ENCODE measurements at places on chromosomes 5 and 9.

DNA sequence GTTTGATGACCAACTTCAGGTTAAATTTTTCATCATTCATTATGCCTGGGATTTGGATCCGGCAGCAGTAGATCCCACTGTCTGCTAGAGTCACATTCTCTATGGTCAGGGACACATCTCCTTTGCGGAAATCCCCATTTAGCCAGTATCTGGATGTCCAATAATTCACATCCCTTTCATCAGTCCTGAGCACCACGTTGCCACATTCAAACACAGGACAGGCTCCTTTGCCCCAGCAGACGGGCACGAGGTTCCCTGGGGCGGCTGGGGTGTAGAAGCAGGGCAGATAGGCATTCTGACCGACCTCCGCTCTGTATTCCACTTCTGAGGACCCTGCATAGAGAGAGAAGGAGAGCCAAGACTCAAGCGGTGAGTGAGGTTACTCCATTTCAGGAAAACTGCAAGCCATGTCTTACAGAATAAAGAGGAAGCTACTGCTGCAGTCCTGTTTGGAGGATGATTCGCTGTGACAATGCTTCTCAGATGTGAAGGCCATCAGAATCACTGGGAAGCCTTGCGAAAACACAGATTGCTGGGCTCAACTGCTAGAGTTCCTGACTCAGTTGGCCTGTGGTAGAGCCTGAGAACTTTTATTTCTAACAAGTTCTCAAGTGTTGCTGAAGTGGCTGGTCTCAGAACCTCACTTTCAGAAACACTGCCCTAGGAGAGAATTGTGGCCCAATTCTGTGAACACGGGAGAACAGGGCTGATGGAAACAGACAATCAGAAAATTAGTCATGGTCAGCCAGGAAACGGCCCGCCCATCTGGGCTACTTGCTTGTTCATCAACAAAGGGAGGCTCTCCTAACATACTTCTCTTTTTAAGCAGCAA, 2.0 kb downstream of the HAVCR2 start:
- no peak for DNase-seq

GRCh38 chr9:100445903-100446549, 19.1 kb downstream of the MSANTD3 start:
- no peak for DNase-seq

GRCh38 chr5:57432876-57433275, 49.7 kb downstream of the ACTBL2 start:
- DNase-seq: no peak

DNA sequence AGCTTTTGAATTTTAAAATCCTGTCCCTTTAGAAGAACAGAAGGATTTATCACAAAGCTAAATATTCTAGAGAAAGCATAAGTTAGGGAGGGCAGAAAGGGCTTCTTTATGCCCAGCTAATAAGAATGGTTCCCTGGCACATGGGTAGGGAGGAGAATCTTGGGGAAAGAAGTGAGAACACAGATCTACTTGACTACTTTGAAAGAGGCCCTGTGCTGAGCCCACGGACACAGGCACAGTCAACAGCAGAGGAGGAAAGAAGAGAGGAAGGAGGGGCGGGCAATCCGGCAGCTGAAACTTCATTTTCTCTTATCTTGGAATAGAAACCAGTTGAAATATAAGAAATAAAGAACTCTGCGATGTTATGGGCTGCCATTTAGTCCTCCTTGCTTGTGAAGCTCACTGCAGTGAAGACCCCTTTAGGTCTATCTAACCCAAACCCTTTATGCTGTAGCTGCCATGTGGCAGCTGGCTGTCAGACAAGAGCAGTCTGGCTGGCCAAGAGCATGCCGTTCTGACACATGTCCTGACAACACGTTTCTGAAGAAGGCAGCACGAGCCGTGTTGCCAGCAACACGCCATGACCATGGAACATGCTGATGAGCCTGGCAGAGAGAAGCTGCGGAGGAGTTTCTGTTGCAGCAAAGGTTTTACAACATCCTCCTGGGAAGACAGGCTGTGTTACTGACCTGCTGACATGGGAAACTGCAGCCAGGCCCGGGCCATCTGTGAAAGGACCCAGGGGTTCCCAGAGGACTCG, 34.2 kb downstream of the ABLIM3 start:
- peak; percentile 60 for DNase-seq

DNA sequence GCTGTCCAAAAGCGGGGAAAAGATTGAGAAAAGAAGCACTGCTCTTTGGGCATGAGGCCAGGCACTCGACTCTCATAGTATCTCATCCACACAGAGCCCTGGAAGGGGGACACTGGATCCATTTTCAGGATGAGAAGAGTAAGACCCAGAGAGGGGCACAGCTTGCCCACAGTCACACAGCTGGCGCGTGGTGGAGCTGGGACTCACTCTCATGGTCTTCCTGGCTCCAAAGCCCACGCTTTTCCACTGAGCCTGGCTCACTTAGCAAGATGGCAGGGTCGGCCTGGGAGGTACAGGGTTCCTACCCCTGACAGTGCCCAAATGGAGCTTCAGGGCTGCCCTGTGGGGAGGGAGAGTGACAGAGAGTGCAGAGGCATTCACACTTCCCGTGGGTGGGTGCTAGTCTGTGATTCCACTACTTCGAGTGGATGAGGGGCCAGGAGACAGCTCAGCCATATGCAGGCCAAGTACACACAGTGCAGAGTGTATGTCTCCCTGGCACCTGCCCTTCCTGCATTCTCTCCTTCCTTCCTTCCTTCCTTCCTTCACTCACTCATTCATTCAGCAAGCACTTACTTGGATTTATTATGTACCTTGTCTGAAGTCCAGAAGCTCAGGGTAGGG, 18.3 kb upstream of the IGFBPL1 start:
- no peak for DNase-seq

GRCh38 chr9:4068449-4068848, 231.4 kb downstream of the GLIS3 start:
- no peak for DNase-seq

- DNase-seq: peak; percentile 15
Observed at GRCh38 chr5:39815711-39816110, 390.9 kb upstream of the DAB2 start.

GRCh38 chr9:32698706-32699277, 63.3 kb upstream of the TAF1L start:
- no peak for DNase-seq

DNA sequence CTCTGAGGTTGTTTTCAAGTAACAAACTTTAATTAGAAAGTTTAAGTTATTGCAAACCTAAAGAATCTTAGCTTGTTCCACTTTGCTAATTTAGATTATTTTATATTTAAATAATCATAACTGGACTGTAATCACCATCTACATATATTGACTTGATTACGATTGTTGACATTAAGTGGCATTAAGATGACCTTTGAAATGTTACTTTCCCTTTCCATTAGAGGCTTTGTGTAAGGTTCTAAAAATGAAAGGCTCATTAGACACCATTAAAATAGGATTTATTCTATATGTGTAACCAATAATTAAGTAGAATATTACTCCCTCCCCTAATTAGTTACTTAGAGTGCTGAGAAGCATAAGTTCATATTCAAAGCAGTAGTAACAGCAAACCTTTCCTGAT, 358.1 kb downstream of the GLIS3 start:
- DNase-seq: no peak

DNA sequence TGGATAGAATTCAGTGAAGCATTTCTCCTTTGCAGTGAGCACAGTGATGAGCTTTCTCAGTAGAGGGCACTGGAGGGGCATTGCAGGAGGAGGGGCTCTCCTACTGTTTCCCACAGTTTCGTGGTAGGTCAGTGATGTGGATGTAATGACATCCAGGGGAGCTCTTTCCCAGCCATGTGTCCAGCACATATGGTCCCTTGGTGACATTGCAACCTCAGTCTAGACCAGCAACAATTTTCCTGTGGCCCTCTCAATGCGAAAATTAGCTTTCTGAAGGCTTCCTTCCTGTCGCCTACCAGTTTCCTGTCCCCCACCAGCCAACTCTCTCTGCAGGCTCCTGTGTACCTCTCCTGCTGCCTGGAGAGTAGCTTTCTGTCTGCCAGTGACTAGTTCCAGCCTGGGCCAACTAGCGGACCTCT, 6.9 kb upstream of the PDCL start:
- DNase-seq: no peak

DNA sequence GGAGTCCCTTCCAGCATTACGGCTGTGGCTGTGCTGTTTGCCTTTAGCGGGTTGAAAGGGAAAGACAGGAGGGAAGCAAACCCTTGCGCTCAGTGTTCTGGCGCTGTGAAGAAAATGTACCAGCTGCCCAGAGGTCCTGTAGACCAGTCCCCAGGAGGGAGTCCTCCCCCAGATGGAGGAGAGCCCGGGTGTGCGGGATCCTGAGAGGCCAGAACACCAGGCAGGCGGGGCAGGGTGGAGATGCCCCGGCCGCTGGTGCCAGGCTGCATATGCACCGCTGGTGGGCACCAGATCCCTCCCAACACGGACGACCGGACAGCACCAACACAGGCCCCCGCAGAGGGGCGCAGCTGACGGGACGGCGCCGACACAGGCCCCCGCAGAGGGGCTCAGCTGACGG, 37.2 kb upstream of the SLC9A3 start:
- no peak for DNase-seq

GRCh38 chr9:133050142-133050541, 11.6 kb upstream of the CEL start:
- peak; percentile 40 for DNase-seq

- no peak for DNase-seq
Observed at GRCh38 chr9:9751996-9752395, 860.8 kb downstream of the PTPRD start.

DNA sequence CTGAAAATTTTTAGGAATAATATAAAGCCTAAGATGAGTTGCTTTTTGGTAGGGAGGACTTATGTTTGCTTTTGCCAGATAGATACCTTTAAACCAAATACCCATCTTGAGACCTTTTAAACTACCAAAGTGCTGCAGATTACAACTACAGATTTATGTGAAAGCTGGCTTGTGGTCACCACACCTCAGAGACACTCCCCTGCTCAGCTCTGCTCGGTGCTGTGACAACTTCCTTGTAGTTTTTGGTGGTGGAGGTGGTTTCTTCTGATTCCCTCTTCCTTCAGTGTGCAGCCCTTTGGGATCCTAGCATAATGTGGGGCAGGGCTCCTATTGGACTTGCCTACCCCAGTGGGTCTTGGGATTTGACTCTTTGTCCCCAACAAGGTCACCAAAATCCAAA, 29.2 kb downstream of the GARNL3 start:
- DNase-seq: no peak

DNA sequence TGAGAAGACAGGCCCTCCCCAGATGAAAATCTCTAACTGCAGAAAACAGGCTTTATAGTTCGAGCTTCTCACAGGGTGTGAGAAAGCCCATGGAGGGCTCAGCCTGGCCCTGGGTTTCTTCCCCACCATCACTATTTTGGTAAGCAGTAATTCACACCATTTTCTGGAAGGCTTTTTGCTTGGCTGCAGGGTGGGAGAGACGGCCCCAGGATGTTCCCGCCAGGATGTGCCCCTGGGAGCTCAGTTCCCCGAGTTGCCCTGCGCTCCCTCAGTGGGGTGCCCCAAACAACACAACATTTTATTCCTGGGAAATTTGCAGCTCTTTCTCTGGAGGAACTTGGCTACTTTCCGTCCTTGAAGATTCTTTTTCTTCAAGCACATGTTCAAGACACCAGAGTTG, 100.8 kb downstream of the HSD17B3 start:
- DNase-seq: no peak

GRCh38 chr9:16121168-16121567, 568.3 kb downstream of the CCDC171 start:
- DNase-seq: no peak

- peak; percentile 16 for DNase-seq
Observed at GRCh38 chr5:175202463-175203068, 241.4 kb downstream of the DRD1 start.

- DNase-seq: no peak
Observed at GRCh38 chr5:74549384-74549783, 91.1 kb downstream of the ENC1 start.

GRCh38 chr9:111743275-111743674, 51.5 kb downstream of the SHOC1 start:
- DNase-seq: peak; percentile 80

DNA sequence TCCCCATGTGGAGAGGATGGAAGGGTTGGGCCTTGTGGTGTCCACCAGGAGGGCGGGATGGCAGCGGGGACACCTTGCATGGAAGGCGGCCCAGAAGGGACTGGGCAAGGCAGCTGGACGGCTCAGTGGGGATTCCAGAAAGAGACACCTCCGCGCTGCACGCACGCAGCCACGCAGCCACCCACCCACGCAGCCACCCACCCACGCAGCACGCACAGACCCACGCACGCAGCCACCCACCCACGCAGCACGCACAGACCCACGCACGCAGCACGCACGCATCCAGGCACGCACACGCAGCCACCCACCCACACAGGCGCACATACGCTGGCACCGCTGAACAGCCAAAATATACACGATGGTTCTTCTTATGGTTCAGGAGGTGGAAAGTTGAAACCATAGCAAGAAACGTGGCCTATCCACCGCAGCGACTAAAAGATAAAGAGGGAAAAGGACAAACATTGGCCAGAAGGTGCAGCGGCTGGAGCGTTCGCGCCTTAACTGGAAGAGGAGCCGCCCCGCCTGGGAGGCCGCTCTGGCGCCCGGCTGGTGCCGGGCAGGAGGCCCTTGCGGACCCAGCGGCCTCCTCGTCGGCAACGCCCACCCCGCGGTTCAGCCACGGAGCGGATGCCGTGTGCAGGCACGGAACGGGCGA, 22.2 kb upstream of the EXOC3 start:
- DNase-seq: no peak

- DNase-seq: no peak
Observed at GRCh38 chr9:133928248-133928764, 63.8 kb downstream of the VAV2 start.

GRCh38 chr5:148949841-148950470, 112.9 kb downstream of the SH3TC2 start:
- DNase-seq: peak; percentile 25

DNA sequence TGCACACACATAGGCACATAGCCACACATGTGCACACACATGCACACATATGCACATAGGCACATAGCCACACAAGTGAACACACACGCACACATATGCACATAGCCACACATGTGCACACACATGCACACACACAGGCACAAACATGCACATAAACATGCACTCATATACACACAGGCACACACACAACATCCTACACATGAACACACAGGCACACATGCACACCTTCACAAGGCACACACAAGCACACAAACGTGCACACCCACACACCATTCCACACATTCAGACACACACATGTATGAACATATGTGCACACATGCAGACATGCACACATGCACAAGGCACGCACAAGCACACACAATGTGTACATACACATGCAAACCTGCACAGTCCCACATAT, 484.7 kb downstream of the IRX1 start:
- no peak for DNase-seq

- DNase-seq: no peak
Observed at GRCh38 chr5:162410365-162410764, 342.8 kb downstream of the GABRG2 start.

GRCh38 chr9:86783884-86784283, 163.4 kb downstream of the GAS1 start:
- DNase-seq: peak; percentile 89

GRCh38 chr5:141001844-141002604, 35.7 kb downstream of the PCDHAC2 start:
- DNase-seq: no peak

DNA sequence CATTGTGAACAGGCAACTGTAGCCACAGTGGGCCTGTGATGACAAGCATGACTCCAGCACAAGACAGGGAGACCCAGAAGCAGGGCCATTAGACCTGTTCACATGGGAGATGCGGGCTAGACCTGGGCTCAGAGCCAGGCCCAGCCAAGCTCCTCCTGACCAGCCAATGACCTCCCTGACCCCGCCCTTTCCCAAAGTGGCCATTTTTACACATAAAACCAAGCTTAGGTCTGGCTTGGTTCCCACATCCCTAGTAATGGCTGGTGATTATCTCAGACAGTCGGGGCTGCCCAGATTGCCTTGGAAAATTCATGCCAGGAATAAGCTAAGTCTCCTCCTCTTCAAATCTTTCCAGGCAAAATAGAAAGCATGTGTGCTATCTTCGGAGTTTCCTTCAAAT, 94.1 kb downstream of the FRMD3 start:
- peak; percentile 72 for DNase-seq
